ENCODE measurements at places on chromosomes 13 and 19.

DNA sequence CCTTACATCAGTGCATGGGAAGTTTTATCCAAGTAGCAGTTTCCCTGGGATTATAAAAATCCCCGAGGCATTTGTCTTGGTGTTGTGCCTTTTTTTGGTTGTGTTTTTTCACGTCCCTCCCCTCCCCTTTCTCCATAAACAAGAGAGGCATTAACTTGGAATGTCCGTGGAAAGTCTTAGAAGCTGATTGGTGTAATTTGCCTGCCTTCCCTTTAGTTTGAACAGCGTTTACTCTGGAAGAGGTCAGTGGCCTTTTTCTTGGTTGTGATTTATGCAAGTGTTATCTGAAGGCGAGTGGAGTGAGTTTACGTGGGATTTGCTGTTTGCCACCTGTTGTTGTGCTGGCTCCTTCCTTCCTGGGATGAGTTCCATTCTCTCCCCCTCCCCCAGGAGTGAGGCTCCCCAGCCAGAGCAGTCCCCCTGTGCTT, 7.2 kb downstream of the ACTN4 start:
- DNase-seq: no peak

DNA sequence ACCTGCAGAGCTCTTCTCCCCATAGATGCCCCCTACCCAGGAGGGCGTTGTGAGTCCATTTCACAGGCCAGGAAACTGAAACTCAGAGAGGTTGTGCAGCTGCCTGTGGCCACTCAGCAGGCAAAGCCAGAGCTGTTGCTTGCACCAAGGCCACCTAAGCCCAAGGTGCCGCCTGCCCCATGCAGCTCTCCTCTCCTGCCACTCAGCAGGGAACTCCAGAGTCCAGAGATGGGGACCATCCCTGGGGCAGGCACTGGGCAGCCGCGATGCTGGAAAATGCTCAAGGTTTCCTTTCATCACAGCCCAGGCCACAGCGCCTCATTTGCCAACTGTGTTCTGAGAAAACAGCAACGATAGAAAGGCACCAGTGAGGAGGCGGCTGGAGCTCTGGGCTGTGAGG, 41.0 kb upstream of the PEPD start:
- no peak for DNase-seq

DNA sequence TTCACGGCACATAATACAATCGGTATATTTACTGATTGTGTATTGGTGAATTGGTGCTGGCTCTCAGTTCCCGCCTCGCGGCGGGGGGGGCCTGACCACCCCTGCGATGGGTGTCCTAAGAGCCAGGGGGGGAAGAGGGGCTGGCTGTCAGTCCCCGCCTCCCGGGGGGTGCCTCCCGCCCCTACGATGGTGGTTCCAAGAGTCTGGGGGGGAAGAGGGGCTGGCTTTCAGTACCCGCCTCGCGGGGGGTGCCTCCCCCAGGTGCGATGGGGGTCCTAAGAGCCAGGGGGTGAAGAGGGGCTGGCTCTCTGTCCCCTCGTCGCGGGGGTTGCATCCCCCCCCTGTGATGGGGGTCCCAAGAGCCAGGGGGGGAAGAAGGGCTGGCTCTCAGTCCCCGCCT, 2321.8 kb upstream of the PCDH20 start:
- DNase-seq: no peak

DNA sequence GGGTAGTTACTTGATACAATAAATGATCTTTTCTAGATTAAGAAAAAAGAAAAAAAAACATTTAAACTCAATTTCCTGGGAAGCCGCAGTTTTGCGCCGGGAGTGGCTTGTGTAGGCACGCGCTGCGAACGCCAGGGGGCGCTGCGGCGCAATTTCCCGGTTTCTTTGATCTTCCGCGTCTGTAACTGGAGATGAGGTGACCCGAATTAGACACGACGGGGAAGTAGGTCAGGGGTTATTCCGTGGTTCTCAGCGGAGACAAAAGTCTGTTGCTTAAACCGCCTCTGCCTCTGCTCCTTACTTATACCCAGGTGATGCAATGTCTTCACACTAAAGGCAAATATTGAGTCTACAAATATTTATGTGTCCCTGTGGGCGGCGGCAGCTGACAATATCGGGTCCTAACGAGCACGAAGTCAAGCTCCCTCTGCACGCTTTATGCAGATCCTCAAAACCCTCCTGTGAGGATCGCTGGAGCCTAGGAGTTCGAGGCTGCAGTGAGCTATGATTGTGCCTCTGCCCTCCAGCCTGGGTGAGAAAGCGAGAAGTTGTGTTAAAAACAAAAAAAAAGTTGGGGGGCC, 15.2 kb downstream of the STXBP2 start:
- peak; percentile 86 for DNase-seq

DNA sequence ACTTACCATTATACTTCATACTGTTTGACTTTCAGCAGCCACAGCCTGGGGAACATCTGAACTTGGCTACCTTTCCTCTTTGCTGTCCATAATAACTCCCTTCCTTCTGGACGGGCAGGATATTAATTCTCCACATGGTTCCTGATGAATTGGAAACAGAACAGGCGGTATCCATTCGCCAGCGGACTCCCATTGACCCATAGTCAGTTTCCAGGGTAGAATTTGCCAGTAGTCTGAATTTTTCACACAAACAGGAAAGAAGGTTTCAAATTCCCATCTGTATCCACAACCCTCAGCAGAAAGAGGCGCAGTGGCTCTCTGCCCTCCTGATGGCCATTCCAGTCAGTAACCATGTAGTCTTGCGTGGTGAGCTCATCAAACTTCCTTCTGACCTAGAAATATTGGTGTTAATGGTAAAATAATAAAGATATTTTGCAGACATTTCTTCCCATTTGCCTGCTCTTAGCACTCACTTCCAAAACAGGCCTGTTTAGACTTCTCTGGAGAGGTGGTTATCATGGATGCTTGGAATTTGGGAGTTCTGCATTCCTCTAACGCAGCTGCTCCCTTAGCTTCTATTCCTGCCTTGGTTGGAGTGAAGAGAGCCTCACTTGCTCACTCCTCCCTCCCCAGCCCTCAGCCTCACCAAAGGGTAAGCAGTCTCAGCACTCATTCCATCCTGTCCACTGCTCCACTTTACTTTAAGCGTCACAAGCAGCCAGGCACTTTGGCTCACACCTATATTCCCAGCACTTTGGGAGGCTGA, 75.0 kb upstream of the OXGR1 start:
- no peak for DNase-seq

Measured in AG20443 (cell line).